AML-193 (cell line): ENCODE measurements at places on chromosomes 5 and 9.

- no peak for DNase-seq
Observed at GRCh38 chr5:82374637-82375036, 96.5 kb upstream of the RPS23 start.

DNA sequence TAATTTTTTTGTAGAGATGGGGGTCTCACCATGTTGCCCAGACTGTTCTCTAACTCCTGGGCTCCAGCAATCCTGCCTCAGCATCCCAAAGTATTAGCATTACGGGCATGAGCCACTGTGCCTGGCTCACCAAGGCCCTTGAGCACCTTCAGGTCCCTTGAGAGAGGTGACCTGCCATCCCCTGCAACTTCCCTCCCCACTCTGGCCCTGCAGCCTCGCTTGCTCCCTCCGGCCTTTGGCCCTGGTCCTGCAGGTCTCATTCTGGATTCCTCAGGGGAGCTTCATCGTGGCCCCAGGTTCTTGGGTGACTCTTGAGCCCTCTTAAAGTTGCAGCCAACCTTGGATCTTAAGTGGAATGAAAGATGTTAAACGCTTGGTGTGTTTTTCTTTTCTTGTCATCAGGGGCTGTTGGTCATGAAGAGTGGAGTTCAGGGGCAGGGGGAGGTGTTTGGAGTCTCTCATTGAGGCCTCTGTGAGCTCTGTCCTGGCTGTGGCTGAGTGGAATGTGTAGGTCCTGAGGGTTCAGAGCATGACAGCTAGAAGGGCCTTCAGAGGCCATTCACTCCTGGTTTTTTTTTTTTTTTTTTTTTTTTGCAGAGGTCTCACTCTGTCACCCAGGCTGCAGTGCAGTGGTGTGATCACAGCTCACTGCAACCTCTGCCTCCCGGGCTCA, 33.0 kb downstream of the PPARGC1B start:
- DNase-seq, result no peak

- DNase-seq, result no peak
Observed at GRCh38 chr9:14466429-14466818, 152.5 kb upstream of the NFIB start.

DNA sequence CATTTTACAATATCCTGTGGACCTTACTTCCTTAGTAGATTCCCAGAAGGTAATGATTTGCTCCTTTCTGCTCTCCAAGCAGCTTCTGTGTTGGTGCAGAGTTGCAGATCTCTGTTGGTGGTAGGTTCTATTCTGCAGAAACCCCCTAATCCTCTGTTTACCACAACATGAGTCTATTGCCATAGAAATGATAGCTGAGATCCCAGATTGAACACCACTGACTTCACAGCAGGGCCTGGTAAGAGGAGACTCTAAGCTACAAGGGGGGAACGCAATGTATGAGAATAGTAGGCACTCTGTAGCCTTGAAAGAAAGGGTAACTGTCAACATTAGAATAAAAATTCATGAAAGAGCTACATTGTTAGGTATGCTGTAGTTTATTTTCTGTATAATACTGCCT, 59.5 kb downstream of the MUSK start:
- no peak for DNase-seq

GRCh38 chr9:82930116-82930515, 132.8 kb downstream of the RASEF start:
- DNase-seq, result no peak

GRCh38 chr9:135883410-135884089, 23.8 kb downstream of the CAMSAP1 start:
- DNase-seq, result no peak

- peak; percentile 61 for DNase-seq
Observed at GRCh38 chr9:125558453-125559092, 148.4 kb downstream of the MAPKAP1 start.

DNA sequence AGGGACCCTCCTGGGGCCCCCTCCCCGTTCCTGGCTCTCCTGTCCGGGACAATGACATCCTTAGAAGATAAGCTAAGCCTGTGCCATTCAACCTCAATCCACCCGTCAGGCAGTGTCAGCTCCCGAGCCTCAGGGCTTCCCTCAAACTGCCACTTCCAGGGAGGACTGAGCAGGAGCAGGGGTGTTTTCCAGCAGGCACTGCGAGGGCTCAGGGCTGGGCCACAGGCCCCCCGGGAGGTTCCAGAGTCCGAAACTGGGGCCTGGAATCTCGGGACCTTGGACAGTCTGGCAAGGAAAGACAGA, 26.2 kb downstream of the LHX3 start:
- DNase-seq, result no peak

DNA sequence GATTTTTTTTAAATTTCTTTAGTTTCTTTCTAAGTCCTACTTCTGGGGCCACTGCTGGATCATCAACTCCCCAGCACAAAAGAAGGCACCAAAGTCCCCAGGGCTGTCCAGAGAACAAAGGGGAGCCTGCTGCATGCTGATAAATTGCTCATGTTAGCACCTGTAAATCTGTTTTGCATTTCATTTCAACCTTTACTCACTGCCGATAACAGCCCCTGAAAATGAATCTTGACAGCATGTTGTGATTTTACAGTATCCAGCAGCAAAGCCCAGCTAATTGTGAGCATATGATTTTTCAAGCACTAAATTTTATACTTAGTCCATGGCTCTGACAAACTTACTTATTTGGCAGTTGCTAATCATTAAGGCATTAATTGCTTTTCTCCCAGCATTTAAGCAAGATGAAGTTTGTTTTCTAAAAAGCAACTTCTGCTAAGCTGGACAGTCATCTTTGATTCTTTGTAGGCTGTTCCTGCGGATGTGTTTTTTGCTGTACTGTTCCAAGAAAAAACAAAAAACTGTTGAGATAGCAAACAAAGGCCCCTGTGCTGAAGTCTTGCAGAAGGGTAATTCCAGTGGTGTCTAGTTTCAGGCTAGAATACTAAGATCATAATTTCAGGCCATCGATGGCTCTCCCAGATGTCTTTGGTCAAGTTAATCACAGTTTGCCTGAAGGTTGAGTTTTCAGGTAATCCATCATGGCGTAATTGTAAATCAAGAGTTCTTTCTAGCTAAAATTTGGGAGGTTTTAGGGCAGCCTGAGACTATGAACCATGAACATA, 73.1 kb upstream of the GAS1 start:
- no peak for DNase-seq

DNA sequence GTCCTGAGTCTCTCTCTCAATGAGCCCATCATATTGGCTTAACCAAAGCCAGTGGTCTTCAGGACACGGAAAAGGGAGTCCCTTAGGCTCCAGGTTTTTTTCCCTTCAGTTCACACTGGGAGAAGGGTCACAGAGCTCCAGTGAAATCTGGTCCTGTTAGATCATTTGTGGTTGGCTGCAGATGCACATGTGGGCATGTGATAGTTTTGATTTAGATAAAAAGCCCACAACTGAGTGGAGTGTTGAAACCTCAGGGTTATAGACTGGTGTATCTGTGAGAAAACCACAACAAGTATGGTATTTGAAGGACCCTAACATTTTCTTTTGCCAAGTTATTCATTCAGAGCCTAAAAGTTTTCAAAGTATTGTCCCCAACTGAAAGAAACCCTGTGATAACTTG, 46.7 kb downstream of the PRLR start:
- no peak for DNase-seq

- DNase-seq, result no peak
Observed at GRCh38 chr9:98504298-98505282, 204.1 kb downstream of the GABBR2 start.

DNA sequence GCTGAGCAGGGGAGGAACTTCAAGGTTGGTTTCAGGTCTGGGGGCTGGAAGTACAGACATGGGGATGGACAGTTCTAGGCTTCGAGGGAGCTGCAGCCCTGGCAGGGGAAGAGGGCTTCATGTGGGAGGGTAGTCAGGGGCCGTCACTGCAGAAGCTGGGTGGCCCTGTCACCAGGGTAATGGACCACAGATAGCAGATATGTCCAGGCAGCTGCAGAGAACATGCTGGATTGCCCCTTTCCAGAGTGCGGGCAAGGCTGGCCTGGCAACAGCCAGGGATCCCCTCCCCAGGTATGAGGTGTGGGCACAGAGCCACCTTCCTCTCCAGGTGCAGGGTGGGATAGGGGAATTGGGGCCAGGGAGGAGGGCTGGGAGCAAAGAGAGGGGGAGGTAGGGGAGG, 206.5 kb downstream of the GADD45G start:
- no peak for DNase-seq

DNA sequence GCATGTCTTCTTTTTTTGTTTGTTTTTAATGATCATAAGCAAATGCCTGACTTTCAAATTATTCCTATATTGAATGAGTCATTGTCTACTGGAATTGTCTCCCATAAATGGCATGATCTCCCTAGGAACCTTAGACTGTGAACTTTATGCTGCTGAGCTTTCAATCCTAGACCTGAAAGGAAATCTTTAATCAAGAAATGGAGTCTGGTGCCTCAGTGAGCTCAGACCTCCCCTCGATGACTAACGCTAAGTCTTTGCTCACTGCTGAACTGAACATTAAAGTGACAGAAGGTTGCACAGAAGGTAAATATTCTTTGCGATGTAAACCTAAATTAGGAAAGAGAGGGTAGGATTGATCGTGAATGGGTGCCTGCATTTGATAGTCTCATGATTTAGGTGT, 745.2 kb upstream of the WWC1 start:
- DNase-seq, result no peak

DNA sequence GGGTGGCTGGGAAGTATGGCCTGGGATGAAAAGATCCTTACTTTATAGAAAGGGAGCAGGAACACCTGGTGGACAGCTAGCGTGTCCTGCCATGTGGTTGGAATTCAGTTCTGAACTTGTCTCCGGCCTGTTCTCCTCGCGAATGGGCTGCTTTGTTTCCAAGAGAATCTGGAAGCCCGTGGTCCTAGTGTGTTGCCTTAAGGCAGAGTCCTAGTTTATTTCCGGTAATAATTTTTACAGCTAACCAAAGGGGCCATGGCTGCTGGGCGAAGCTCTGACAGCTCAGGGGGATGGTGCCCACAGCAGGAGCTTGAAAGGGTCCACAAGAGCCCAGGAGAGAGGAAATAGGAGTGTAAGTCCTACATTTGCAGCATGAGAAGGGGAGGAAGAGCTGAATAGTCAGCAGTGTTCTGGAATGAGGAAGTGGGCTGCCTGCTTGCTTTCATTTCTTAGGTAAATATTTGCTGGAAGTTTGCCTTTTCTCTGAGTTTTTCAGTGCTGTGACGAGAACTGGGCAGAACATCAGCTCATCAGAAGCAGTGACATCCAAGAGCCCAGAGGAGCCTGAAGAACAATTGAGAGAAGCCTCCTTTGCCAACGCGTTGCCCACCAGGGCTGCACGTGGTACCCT, 13.1 kb upstream of the IGFBPL1 start:
- no peak for DNase-seq

DNA sequence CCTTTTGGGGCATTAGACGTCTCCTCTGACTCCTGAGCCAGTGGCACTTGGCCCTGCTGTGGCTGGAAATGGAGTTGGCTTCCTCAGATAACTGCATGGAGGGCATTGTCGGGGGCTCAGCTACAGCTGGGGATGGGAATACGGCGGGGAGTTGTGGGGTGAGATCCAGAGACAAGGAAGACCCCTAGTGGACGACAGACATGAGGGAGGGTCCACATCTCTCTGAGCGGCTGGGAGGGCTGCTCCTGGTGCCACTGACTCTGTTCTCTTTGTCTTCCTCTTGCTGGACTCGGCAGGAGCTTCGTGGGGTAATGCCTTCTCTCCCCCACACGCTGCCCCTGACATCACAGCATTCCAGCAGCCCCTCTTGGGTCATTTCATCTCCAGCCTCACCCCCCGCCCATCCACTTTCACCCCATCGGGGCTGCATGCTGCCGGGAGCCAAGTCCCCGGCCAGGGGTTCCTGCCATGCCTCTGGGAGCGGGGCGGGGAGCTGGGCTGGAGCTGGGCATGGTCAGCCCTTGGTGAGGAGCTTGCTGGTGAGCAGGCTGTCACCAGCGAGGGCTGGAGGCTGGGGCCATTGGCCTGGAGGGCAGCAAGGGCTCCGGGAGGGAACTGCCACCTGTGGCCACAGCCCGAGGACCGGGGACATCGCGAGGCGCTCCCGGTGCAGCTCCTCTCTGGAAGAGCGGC, 172.3 kb downstream of the CACNA1B start:
- no peak for DNase-seq

GRCh38 chr5:156819967-156820581, 30.0 kb upstream of the PPP1R2B start:
- DNase-seq, result no peak

DNA sequence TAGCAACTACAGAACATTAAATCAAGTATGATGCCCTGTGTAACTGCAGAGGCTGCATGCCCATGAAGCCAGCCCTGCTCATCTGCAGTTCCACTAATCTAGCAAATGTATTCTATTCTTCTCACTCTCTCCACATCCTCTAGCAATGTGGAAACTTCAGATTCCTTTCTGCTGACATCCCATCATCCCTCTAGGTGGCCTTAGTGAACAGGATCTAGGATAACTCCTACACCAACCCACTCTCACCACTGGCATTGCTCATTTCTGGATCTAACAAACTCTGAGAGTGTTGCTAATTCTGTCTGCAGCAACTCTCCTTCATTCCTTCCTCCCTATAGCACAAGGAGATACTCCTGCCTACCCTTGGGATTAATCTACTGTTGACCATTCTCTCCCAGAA, 80.8 kb downstream of the FAM81B start:
- DNase-seq, result no peak

DNA sequence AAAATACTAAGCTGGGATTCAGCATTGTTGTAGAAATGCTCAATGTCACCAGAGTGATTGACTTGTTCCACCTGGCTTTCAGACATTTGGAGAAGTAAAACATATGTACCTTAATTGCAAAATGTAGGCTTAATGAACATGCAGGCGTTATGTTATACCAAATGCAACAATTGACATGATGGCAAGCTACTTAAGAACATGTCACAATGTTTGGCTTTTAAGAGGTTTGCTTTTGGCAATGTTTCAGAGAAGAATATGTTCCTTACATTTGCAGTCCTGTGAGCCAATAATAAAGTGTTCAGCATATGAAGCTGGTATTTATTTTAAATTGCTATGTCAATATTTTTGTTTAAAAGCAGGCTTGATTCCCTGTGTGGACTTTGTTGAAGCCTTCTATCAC, 111.7 kb upstream of the NUDT12 start:
- no peak for DNase-seq

- no peak for DNase-seq
Observed at GRCh38 chr9:25350011-25350410, 328.2 kb downstream of the TUSC1 start.

DNA sequence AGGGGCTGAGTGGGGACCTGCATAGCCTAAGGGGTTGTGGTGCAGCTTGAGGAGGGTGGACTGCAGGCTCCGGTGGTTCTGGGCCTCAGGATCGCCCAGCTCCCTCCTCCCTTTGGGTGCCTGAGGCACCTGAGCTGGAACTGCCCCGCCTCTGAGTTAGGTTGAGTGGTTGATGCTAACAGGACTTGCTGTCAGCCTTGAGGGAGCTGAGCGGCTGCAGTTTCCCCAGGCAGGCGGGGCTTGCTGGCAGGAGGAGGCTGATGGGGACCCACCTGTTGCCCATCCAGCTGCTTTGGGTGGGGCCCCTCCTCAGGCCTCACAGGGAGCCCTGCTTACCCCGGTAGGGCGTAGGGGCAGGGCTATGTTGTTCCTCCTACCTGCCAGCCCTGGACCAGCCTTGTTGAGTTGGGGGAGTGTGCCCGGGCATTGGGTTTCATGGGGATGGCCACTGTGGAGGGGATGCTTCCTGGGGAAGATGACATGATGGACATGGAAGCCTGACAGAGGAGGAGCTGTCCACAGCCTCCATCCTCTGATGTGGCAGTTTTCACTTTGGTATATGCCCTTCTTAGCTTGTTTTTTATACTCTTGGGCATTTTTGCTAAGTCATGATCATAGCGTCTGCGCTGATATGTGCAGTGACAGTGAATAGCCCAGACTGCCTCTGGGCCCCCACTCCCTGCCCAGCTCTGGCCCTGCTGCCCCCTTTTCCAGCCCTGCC, 14.3 kb downstream of the WNK2 start:
- no peak for DNase-seq
